ENCODE measurements at places on chromosomes 5 and 9.

DNA sequence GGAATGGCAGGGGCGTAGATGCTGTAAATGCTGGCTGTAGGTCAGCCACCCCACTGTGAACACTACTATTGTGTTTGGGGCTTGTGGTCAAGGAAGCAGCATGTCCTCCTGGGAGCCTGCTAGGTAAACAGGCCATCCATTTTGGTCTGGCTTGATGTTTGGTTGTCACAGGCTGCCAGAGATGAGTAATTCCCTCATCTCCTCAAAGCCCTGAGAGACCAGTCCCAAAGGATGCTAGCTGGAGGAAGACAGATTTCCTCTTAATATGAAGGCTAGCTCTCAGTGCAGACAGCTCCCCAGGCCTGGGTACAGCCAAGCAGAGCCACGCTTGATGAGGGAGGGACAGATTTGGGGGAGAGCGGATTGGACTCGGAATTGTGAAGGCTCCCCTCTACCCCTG lies 72.5 kb upstream of the MAP1B start:
- no peak for DNase-seq

DNA sequence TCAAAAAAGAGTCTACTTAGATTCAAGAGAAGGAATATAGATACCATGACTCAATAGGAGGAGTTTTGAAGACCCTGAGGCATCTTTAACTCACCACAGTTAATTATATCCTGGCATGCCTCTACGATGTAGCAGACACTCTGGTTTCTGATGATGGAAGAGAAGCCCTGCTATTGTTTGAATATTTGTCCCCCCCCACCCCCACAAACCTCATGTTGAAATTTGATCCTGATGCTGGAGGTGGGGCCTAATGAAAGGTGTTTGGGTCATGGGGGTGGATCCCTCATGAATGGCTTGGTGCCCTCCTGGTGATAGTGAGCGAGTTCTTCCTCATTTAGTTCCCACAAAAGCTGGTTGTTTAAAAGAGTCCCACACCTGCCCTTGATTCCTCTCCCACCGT lies 147.9 kb upstream of the TBCA start:
- no peak for DNase-seq

GRCh38 chr9:93297659-93298497 lies 113.9 kb downstream of the WNK2 start:
- DNase-seq, result peak; percentile 72

GRCh38 chr9:103789686-103790085 lies 304.4 kb upstream of the SMC2 start:
- peak; percentile 5 for DNase-seq

DNA sequence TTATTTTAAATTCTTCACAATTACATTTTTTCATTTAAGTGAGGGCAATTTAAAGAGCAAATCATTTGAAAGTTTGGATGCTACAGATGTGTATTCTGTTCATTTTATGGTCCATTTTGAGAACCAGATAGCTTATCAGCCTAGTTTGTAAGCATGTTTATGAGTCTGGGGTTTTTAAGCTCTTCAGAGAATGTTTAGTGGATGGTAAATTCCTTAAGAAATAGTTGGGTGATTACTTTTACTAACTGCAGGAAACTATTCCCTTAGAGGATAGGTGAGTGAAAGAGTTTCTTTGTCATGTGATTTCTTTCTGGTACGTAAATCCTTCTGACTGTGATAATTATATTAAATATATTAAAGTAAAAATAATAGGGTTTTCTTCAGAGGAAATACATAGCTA lies 17.6 kb downstream of the RASGRF2 start:
- DNase-seq, result no peak

GRCh38 chr9:89223396-89223977 lies 44.9 kb upstream of the SHC3 start:
- no peak for DNase-seq

- no peak for DNase-seq
Observed at GRCh38 chr5:35442885-35443639, 174.6 kb upstream of the SPEF2 start.

- no peak for DNase-seq
Observed at GRCh38 chr9:8817335-8817734, 1017.8 kb upstream of the DMAC1 start.

- DNase-seq, result no peak
Observed at GRCh38 chr5:111454776-111455175, 57.6 kb downstream of the STARD4 start.

DNA sequence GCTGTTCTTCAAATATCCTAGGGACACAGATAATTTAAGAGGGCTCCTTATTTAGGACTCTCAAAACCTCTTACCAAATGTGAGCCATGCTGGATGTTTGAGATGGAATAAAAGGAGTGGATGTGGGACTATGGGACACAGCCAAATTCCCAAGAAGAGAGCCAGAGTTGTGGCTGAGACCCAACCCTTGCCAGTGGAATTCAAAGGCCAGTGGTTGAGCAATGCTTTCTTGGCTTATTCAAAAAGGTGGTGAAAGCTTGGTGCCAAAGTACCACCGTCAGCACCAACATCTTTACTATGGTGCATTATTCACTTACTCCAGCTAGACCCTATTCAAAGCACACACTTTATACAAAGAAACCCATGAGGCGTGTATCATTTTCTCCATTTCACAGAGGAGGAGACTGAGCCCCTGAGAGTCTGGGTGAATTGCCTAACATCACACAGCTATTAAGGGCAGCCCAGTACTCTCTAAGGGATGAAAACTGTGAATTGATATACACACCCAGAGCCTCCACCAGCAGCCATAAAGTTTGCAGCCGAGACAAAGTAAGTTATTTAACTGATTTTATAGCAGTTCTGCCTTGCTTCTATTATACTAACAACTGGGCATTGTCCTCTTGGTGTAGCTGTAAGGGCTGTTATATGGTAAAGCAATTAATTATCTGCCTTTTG lies 391.7 kb downstream of the ACTL7B start:
- DNase-seq, result no peak

DNA sequence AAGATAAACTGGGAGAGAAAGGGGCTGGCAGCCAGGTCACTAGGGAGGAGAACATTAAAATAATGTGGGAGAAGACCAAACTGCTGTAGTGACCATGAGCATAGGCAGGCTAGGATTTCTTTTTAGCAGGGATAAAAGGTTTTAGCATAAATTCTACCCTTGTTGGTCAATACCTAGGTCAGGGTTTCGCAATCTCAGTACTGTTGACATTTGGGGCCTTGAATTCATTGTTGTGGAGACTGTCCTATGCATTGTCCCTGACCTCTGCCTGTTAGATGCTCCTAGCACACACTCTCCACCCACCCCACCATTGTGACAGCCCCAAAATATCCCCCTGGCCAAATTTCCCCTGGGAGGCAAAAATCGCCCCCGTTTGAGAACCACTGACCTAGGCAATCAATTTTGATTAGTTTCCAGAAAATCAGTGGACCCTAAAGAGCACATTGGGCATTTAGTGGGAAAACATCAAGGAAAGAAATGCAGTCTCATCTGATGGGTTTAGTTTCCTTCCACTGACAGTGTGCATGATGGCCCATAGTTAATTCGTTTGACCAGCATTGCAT lies 181.4 kb downstream of the NTRK2 start:
- no peak for DNase-seq

GRCh38 chr9:134676886-134677285 lies 35.3 kb downstream of the COL5A1 start:
- no peak for DNase-seq

- peak; percentile 69 for DNase-seq
Observed at GRCh38 chr9:69671879-69672595, at the start of gene APBA1. Gene APBA1, minus strand, starts transcription at chr9:69672371.

DNA sequence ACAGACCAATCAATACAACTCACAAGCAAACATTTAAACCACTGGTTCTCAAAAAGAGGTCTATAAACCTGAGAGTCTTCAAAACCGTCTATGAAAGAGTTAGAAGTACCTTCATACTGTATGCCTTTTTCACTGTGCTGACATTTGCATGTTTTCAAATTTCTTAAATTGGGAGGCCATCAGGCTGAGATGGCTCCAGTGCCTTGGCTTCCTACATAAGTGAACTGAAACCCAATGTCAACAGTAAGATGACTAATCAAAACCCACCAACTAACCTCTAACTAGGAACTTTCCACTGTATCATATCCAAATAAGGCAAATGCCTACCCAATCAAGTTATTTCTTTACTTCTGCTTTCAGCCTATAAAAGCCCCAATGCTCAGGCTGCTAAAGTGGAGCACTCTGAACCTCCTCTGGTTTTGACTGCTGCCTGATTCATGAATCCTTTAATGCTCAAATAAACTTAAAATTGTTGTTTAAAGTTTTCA lies 35.1 kb downstream of the FAM13B start:
- no peak for DNase-seq

DNA sequence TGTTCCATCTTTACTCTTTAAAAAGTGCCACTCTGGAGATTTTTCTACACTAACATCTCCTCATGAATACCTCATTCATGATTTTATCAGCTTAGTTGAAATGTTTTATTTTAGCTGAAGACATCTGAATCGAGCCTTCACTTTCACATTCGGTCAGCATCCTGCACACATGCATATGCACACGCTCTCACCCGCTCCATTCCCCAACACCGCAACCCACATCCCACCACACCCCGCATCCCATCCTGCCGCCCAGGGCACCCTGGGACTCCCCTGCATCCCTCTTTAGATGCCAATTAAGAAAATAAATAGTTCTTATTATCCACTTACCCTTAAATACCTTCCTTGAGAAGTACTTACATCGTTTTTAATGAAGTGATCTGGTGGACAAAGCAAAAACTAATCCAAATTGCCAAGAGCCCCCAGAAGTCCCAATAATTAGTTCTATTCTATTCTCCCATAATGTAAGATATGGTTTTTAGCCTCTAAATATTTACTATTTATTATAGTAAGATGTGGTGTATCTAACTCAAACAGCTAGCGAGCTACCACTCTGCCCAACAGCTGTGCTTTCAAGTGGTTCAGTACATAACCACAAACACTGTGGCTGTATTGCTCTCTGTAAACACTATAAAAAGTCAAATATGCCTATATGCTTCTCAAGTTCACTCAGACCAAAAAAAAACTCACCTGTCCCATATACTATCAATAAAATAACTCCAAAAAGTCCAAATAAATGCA lies 38.2 kb downstream of the GZMK start:
- no peak for DNase-seq

GRCh38 chr5:82414041-82414388 lies 135.9 kb upstream of the RPS23 start:
- no peak for DNase-seq

- no peak for DNase-seq
Observed at GRCh38 chr5:55915783-55916182, 64.6 kb downstream of the IL31RA start.

DNA sequence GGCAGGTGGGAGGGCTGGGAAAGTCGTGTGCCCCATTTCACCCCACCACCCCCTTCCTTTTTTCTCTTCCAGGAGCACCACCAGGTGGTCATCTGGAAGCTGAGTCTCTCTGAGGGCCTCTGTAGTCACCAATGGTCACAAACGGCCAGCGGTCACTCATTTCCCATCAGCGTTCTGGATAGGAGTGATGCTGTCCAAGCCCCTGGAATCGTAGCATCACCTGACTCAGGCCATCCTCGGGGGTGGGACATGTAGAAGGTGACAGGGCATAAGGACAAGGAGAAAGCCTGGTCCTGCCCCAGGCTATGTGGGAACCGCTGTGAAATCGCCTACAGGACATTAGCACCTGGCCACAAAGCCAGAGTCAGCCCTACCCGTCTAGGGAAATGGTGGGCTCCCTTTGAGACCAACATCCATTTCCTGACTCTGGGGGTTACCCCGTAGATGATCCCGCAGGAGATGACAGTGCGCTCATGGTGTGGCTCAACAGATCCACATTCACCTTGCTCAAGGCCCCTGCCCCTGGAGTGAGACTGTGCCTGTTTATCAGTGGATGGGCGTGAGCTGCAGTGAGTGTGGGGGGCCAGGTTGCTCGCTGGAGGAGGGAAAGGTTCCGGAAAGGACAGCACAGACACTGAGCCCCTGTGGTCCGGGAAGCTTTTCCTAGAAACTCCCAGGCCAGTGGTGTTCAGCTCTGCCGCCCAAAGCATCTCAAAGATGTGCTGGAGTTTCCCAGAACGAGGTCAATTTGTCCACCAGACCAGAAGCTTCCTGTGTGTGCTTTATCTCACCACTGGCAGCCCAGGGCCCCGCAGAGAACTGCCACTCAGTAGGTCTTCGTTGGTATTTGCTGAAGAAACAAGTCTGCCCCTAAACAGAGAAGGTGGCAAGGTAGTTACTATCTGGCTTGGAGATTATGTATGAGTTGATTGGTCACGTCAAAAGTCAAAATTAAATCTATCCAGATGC lies 61.1 kb upstream of the UNC5A start:
- no peak for DNase-seq

GRCh38 chr5:173880306-173880985 lies 7.7 kb upstream of the CPEB4 start:
- DNase-seq, result no peak

- DNase-seq, result no peak
Observed at GRCh38 chr9:131677444-131678180, 62.3 kb downstream of the RAPGEF1 start.

- no peak for DNase-seq
Observed at GRCh38 chr9:137716694-137717287, 98.0 kb downstream of the EHMT1 start.

- DNase-seq, result no peak
Observed at GRCh38 chr9:6076851-6077250, 61.4 kb upstream of the RANBP6 start.

DNA sequence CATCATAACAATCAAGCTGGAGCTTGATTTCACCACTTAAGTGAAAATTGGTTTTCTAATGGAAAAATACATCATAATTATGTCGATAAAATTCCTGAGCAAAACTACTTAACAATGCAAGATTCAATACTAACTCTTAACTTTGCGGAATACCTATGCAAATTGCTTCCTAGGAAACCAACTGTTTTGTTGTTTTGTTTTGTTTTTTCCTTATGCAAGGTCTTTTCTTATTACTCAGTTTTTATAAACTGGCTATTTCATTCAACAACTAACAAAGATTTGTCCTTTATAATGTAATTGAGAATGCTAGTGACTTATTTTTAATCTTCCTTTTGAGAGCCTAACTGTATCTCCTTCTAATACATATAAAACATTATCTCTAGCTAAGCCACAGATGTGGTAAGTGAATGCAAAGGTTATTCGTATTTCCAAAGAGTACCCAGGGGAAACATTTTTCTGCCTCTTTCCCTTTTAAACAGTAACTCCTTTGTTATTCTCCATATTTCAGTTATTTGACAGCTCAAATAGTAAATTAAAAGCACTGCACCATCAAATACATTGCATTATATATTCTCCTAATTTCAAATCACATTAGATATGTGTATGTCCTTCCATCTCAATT lies 609.4 kb downstream of the SLCO4C1 start:
- DNase-seq, result no peak

Measured in iPS-NIHi11 (cell line).